HCT116 (cell line): ENCODE measurements at places on chromosomes 12 and 14. TPM values are rescaled to one million over a fixed set of nuclear protein-coding genes. Genes with fewer than 3 reads are reported as not detected.

DNA sequence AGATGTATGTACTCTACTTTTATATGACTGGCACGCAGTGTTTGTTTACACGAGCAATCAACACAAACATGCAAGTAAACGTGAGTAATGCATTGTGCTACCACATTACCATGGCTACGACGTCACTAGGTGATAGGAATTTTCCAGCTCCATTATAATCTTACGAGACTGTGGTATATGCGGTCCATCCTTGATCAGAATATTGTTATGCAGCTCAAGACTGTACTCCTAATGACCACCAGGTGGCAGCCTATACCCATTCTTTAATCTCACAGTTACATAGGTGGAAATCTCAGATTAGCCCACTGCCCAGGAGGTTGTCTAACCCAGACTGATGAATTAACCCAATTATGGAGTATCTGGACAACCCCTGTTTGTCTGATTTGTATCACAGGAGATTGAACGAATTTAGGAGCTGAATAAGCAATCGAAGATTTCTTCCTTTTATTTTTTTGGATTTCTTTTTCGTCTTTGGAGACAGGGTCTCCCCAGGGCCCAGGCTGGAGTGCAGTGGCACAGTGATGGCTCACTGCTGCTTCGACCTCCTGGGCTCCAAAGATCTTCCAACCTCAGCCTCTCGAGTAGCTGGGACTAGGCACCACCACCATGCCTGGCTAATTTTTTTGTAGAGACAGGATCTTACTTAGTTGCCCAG lies 8.7 kb upstream of the TESPA1 start:
- DNase-seq: peak; percentile 74

DNA sequence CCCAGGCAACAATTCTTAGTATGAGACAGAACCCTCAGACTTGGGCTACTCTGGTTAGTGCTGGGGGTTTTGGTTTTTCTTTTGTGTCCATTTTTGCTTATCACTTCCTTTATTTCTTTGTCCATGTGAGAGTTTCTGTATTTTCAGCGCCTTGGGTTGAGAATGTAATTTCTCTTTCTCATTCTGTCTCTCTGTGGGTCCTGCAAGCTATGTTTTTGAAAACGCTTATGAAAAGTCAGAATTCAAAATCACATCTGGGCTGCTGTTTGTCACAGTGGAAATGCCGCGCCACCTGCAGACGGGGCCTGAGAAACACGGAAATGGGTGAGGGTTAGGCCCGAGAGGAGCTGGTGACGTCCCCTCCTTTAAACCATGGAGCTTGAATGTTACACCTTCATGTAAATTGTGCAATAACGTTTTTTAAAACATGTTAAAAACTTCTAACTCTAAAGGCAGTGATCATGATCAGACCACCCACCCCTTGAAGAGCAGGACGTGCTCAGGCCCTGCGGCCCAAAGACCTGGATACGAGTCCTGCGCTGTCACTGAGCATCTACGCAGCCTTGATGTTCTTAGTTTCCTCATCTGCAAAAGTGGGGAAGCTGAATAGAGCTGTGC lies 26.1 kb downstream of the JDP2 start:
- no peak for DNase-seq

DNA sequence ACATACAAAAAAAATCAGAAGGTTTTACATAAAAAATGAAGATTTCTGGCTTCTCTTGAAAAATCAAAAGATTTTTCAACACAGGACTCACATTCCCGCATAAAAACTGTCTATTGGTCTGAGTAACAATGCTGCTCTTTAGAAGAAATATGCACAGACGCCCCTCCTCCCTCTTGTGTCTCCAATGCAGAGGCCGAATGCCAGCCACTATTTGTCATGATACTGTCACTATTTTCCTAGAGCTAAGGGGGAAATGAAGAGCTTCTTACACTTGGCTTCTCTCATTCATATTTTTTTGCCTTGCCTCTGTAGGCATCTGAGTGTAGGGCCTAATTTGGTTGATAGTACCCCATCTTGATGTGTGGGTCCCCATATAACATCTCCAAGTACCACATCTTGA lies 98.0 kb downstream of the BBS10 start:
- DNase-seq: no peak

DNA sequence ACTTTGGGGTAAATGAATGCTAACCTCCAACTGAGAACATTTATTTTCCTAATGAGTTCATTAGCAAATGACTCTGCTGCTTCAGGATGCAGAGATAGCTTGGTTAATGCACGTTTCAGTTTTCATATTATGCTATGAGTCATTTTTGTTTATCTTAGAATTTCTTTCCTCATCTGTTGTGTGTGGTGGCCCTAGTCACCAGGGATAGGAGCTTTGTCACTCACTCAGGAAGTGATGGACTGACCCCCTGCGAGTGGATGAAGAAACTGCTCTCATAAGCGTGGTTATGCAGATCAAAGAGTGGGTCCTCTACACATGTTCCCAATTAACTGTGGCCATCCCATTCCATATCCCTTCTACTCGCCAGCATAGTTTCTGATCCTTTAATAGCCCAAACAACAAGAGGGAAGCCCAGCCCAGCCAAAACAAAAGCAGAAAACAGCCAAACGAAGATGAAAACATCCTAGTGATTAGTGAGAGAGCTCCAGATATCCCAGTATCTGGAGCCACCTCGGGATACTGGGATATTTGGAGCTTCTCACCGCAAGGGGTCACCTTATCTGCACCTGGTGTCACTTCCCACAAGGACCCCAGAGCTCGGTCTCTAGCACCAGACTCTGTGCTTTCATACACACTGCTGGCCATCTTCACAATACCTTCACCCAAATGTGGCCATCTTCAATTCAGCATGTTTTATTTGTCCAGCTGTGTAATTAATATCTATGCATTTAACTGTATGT lies 8.6 kb downstream of the TC2N start:
- peak; percentile 16 for DNase-seq

- no peak for DNase-seq
Measured at GRCh38 chr12:105672121-105672975, 341.9 kb downstream of the C12orf75 start.

The INSM2 gene
- not detected for total RNA-seq

The SLCO1A2 gene
- total RNA-seq: 0.49 TPM

The SRGAP1 gene
- total RNA-seq: 16.6 TPM
